Activated CD4-positive, alpha-beta T cell treated with anti-CD3 and anti-CD28 coated beads, Interleukin-2, amount 50 U/mL, for 48 hours (primary cell): ENCODE measurements at places on chromosomes 7 and 10.

- DNase-seq = no peak
Observed at GRCh38 chr7:51045319-51046102, 262.8 kb upstream of the GRB10 start.

DNA sequence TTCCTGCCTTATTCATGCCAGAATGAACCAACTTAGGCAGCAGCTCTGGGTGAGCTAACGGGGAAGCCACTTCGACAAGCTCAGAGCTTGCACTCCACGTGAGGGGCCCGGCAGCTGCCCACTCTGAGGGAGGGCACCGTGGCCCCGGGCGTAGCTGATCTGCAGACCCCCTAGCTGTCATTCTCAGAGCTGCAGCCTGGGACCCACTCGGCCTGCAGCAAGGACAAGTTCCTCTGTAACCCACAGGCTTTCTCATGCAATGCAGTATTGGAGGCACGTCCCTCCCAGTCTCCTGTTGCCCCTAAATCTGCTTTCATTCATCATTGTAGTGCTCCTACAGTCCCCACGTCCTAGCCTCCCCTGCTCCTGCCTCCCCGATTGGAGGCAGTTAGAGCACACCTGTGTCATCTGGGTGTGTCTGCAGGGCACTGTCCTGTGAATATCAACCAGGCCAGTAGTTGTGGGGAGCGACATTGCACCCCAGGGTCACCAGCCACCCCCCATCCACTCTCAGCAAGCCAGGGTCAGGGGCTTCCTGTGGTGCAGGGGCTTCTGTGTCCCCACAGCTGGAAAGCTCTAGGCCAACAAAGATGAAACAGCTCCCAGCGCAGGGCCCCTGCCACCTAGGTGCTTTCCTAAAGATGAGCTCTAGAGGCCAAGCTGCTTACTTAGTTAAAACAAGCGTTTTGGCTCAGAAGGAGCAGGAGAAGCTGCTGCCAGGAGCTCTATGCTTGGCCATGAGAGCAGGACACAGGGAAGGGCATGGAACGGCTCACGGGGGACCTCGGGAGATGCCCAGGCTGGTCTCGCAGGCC, 333.6 kb downstream of the ADARB2 start:
- no peak for DNase-seq

GRCh38 chr10:14603534-14604102, 171.1 kb downstream of the FAM107B start:
- DNase-seq = no peak

DNA sequence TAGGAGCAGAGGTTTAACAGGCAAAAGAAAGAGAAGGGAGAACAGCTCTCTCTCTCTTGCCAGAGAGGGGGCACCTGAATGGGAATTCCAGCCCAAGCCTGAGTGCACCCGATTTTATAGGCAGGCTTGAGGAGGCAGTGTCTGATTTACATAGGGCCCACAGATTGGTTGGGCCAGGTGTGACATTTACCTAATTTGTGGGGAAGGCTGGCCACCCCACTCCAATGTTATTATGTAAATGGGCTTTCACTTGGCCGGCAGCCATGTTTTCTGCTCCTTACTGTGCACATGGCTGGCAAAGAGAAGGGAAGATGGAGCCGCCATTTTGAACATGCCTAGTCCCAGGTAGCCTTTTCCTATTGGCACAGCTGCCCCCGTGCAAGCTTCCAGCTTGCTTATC, 735.5 kb upstream of the AUTS2 start:
- DNase-seq = no peak

GRCh38 chr10:14669576-14669975, 105.1 kb downstream of the FAM107B start:
- DNase-seq = no peak

DNA sequence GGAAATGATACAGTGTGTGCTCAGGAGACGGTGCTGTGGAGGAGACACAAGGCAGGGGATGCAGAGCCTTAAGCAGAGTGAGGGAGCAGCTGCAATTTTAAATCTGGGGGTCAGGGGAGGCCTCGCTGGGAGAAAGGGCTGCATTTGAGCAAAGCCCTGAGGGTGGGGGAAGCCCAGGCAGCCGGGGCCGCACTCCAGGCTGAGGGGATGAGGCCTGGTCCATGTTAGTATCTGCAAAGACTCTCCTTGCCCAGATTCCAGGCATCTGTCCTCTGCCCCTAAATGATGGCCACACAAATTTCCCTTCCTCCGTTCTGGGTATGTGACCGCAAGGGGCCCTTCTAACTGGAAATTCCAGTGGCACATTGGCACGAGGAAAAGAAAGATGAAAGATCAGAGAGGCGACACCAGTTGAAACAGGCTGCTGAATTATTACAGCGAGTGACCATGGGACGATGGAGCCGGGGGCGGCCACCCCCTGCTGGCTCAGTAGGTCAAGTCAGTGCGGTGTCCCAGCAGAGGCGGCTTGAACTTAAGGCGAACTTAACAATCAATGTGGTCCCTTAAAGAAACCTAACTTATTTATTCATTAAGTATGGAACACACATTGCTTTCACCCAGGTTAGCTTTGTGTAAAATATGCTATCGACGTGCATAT, 62.3 kb upstream of the KAT6B start:
- no peak for DNase-seq

- no peak for DNase-seq
Observed at GRCh38 chr10:112298581-112298980, 15.4 kb downstream of the TECTB start.

GRCh38 chr10:114862456-114862855, 40.9 kb downstream of the FHIP2A start:
- no peak for DNase-seq

DNA sequence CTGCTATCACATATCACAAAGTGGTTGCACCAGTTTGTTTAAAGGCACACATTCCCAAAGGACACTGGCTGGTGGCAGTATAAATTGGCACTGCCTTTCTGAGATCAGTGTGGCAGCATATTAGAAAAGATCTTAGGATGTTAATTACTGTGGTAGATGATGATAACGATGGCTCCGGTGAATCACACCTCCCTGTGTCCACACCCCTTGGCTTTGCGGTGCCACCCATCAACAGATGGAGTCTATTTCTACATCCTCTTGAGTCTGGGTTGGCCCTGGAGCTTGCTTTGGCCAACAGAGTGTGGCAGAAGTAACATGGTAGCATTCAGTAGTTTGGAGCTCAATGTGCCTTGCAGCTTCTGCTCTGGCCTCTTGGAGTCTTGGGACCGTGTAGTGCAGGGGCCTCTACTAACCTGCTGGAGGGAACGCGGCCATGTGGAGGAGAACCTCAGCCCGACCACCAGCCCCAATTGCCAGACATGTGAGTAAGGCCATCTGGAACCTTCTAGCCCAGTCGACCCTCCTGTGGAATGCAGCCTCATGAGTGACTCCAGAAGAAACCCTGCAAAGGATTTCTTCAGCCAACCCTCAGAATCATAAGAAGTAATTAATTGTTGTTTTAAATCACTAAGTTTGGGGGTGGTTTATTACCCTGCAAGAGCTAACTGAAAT, 27.2 kb upstream of the PLEKHA1 start:
- DNase-seq = no peak

GRCh38 chr7:55567571-55567970, 4.7 kb downstream of the VOPP1 start:
- DNase-seq = no peak

GRCh38 chr10:8874972-8875371, 820.5 kb downstream of the GATA3 start:
- DNase-seq = no peak

- DNase-seq = no peak
Observed at GRCh38 chr7:79982141-79982770, 152.4 kb upstream of the GNAI1 start.

DNA sequence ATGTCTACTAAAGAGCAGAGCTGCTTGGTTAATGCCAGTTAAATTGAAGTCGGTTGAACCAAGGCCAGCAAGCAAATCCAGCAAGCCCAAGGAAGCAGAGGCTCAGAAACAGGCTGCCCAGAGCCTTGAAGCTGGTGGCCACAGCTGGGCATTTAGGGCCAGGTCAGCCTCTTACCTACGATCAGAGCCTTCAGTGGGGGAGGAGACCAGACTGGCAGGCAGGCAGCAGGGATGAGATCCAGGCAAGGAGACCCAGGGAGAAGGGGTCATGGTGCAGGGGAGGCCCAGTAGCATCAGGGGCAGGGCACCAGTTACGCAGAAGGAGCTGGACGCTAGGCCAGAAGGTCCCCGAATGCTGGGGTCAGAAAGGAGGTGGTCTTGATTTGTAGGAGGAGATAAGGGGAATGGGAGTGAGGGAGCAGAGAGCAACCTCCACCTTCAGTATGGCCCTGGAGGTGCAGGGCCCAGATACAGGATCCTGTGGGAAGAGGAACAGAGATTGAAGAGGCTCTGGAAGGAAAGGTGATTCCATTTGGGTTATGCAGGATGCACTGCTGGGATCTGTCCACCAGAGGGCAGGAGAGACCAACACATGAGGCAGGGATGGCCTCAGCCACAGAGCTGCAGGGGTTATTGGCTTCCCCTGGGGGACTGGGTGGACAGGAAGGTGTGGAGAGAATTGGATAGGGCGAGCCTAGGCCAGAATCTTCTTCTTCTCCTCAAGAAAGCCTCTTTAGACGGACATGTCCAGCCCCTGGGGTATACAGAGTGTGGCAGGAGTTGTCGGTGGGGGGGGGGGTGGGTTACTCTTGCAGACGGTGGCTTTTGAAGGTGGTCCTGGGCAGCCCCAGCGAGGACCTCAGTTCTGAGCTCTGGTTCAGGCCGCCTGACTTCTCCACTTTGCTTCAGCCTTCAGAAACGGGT, 132.6 kb upstream of the PODXL start:
- peak; percentile 71 for DNase-seq

GRCh38 chr10:20622531-20623211, 274.4 kb downstream of the NEBL start:
- no peak for DNase-seq

GRCh38 chr7:104149822-104150221, 58.0 kb downstream of the ORC5 start:
- DNase-seq = no peak

- no peak for DNase-seq
Observed at GRCh38 chr7:43546231-43546630, 36.7 kb upstream of the STK17A start.

DNA sequence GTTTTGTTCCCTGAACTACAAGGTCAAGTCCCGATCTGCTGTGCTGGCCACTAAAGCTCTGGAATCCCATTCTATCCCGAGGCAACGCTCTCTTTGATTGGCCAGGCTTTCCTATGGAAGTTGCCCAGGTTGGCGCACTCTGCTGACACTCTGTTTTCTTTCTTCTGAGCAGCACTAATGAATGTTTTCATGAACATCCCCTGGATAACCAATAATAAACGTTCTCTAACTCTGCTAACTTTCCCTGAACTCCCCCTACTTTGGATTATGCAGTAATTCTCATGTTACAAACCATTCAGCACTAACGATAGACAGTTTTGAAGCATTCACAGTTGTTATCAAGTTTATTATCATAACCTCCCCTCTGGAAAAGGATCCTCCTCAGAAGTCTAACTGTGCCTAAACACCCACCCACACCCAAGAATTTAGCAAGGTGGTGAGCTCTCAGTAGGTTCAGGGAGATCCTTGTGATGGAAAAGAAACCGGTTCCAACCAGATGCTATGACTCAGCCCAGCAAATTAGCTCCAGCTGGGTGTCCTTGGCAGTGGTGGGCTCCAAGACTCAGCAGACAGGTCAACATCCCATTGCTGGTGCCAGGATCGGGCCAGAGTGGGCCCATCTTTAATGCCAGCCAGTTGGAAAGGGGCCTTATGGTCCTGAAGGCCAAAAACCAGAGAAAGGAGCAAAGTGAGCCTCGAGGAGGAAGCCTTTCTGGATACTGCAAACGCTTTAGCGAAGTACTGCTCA, 68.4 kb downstream of the CREB3L2 start:
- DNase-seq = no peak

DNA sequence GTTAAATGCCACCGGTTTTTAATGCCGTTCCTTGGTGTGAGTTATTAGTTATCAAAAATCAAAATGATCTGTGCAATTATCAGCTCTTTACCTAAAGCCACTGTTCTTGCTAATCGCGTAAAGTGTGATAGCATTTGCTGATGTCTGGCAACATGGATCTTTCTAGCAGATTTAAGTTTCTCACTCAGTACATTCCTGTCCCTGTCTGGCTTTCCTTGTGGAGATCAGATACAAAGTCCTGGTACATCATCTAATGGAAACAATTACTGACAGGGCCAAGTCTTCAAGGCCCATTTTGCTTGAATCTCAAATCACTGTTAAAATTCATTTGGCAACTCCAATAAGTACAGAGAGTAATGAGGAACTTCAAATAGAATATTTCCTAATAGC, 755.7 kb downstream of the AUTS2 start:
- no peak for DNase-seq

- peak; percentile 5 for DNase-seq
Observed at GRCh38 chr7:101754424-101755159, 62.8 kb upstream of the CUX1 start.

DNA sequence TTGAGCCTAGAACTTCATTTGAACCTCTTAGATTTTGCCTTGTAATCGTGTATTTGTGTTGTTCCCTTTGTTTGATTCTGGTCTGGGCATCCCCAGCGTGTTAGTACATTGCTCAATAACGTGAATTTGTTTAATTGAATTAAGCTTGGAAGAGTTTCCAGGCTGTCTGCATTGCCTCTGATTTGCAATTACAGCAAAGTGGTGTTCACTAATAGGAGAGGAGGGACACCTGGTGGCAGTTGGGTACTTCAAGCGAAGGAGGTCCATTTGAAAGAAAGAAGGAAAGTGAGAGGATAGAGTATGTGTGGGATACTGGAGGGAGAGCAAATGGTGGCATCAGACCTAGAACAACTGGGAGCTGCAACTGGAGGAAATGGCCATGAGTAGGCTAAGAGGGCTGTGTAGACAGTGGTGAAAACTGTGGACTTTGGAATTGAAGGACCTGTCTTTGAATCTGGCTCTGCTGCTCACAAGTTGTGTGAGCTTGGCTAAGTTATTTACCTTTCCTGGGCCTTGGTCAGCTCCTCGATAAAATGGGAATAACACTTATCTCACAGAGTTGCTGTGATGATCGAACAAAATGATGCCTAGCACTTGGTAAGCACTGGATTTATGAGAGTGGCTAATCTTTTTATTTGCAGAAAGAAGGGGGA, 15.1 kb downstream of the LSMEM1 start:
- peak; percentile 21 for DNase-seq

DNA sequence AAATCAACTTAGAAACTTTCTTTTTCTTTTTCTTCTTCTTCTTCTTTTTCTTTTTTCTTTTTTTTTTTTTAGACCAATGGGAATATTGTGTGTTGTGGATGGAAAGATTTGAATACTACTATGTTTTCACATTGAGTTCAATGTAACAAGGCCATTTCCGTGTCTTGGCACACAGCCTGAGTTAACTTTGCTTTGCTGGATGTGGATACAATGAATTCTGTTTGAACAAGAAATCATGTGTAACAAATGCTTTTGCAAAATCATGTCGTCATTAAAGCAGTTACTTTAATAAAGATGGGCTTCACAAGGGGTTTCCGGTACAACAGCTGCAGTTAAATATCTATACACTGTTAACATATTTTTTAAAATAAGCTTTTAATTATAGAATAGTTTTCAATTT, 13.5 kb upstream of the ENTPD1 start:
- no peak for DNase-seq
